ENCODE measurements at places on chromosomes 11 and 22.

- peak; percentile 53 for DNase-seq
These were observed 11.3 kb upstream of the OMP start for GRCh38 chr11:77091146-77091940.

DNA sequence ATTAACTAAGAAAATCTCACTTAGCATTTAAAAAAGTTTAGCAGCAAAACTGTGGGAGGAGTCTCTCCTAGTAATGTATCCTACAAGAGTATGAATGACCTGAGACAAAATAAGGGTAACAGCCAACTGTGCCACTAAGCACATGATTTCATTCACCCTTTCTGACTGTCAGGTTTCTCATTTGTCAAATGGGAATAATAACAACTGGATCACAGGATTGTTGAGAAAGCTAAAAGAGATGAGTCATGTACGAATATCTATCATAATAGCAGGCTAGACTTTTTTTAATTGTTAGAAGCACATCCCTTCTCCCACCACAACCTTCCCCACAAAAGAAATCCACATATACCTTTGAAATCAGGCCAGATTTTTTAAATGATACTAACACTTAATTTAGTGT, 39.5 kb downstream of the MTMR2 start:
- no peak for DNase-seq

- no peak for DNase-seq
These were observed 54.6 kb downstream of the CTSC start for GRCh38 chr11:88282747-88283515.

DNA sequence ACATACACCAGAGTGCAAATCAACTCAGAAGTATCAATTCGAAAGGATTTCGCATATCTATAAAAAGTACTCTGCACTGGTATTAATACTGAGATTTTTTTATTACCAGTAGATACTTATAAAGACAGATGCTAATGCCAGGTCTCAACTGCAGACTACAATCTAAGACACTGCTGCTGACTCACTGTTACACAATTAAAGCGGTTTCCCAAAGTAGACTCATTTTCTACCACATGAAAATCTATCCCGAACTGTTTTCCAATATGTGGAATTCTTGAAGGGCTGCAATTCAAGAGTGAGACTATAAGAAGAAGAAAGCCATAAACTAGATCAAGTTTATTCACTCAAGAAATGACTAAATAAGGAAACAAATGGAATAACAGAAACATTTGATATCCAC, 57.2 kb upstream of the ARHGAP32 start:
- DNase-seq = peak; percentile 54

DNA sequence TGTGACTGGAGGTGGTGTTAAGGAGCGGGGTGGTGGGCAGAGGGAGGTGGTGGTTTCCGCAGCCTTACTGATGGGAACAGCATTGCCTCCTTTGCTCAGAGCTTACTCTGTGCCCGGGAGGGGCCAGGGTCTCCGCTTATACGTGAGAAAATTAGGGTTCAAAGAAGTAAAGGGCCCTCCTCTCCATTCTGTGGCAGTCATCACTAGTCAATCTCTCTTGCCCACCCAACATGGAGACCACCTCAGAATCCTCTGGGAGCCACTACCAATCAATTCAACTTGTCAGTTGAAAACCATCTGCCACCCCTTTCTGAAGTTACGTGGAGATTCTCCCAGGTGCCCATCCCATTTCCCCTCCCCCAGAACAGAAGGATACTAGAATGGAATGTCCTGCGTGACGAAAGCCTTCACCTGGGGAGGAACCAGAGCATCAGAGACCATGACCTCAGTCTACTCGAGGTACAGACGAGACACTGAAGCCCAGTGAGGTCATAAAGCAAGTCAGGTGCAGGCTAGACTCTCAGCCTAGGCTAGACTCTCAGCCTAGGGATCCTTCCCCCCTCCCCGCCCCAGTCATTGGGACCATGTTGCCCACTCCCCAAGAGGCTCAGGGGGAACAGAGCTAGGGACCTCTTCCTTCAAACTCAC, 2.0 kb downstream of the SELENOM start:
- DNase-seq = no peak

DNA sequence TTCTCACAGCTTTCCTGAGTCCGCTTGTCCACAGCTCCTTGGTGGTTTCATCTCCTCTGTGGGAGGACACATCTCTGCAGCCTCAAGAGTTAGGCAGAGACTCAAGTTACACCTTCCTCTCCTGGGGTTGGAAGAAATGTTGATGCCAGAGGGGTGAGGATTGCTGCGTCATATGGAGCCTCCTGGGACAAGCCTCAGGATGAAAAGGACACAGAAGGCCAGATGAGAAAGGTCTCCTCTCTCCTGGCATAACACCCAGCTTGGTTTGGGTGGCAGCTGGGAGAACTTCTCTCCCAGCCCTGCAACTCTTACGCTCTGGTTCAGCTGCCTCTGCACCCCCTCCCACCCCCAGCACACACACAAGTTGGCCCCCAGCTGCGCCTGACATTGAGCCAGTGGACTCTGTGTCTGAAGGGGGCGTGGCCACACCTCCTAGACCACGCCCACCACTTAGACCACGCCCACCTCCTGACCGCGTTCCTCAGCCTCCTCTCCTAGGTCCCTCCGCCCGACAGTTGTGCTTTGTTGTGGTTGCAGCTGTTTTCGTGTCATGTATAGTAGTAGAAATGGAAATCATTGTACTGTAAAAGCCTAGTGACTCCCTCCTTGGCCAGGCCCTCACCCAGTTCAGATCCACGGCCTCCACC, 11.7 kb downstream of the RASD2 start:
- no peak for DNase-seq

- no peak for DNase-seq
These were observed 97.7 kb downstream of the LARGE2 start for GRCh38 chr11:46020084-46020599.

- no peak for DNase-seq
These were observed 2.3 kb upstream of the CCDC88B start for GRCh38 chr11:64337538-64338249.

DNA sequence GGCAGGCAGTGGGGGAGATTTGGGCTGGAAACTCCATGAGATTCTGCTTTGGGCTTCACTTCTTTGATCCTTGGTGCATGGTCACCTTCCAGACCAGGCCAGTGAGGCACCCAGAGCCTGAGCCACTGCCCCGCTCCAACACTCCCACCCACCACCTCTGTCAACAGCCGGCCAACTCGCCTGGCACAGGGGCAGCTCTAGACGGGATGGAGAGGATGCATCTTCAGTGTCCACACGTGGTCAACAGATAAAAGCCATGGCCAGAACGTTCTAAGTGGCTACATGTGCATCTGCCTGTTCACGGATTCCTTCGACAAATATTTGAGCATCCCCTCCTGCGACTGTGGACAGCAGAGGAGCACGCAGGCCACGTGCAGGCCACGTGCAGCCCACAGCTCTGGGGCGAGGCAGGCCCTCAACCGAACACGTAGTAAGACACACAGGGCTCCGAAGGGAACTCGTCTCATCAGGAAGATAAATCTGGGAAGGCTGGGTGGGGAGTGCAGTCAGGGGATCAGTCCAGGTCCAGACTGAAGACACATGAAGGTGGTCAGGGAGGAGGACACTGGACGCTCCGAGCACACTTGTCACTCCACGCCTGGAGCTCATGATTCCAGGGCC, 1.2 kb downstream of the LRRC56 start:
- no peak for DNase-seq

DNA sequence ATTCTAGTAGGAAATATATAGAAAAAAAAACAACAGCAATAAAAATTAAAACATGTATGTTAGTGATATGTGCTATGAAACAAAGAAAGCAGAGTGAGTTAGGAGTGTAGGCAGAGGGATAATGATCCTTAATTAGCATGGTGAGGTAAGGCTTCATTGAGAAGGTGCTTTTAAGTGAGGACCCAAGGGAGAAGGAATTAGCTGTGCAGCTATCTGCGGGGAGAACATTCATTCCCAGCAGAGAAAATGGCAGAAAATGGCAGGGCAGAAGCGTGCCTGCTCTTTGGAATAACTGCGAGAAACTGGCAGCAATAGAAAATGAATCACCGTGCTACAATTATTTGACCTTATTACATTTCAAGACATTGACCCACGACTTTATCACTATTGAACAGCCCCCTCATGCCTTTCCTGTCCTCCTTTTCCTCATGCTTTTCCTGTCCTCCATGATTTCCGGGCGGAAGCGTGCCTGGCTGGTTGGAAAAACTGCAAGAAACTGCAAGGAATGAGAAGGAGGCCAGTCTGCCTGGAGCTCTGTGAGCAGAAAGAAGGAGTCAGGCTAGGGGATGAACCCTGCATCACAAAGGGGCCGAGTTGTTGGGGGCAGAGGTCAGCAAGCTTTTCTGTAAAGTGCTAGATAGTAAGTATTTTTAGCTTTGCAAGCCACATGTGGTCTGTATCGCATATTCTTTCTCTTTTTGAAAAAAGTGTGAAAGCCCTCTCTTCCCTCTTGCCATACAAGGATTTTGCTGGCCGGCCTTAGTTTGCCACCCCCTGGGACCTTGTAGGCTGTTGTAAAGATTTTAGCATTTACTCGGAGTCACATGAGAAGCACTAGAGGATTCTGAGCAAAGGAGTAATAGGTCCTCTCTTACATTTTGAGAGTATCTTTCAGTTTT, 37.1 kb upstream of the SWAP70 start:
- no peak for DNase-seq

DNA sequence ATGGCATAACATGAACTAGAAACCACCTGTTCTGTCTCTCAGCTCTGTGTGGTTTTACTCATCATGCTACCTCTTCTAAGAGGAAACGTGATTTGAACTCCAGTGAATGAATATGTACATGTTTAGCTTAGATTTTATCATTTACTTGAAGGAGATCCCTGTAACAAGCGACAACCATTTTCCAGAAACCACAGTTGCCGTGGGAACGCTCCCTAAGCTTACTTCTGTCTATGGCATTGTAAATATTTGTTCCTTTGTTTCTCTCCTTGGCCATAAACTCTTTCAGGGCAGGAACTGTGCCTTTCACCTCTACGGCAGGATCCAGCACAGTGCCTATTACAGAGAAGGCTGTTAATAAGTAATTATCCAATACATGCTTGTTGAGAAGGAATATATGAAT, 17.1 kb upstream of the TPH1 start:
- DNase-seq = no peak

GRCh38 chr22:24437741-24438328, 10.4 kb downstream of the ADORA2A start:
- no peak for DNase-seq

GRCh38 chr11:128964463-128964930, 21.8 kb upstream of the TP53AIP1 start:
- no peak for DNase-seq

GRCh38 chr11:96095884-96096303, 172.0 kb upstream of the MTMR2 start:
- DNase-seq = no peak

DNA sequence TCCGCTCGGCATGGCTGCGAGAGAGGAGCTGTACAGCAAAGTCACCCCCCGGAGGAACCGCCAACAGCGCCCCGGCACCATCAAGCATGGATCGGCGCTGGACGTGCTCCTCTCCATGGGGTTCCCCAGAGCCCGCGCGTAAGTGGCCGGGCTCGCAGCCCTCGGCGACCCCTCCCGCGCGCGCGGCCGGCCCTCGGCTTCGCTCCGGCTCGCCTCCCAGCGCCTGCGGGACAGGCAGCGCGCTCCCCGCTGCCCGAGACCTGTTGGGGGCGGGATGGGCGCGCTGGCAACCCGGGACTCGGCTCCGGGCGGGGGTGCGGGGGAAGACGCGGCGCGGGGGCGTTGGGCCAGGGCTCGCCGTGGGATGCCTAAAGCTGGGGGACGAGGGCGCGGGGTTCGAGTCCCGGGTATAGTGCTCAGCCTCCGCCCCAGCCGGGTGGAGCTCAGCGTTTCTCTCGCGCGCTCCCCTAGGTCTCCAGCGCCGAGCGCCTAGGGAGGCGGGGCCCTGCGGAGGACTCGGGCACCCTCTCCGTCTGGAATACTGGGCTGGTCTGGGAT, 630 bp downstream of the UBASH3B start:
- DNase-seq = peak; percentile 32

DNA sequence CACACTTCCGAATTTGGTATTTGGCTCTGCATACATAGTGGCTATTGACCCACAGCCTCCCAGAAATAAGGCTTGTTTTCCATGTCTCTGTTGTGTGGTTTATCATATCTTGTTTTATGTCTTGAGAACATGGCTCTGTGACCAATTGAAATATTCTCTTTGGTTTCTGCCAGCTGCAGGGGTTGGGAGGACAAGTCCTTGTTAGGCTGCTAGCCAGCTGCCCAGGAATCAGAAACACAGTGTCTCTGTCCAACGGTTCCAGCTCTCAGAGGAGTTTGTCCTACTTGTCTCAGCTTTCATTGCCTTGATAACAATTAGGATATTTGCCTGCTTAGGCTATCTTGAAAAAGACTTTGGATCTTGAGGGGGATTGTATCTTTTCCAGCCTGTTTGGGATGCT, 6.0 kb upstream of the SLC7A4 start:
- no peak for DNase-seq

GRCh38 chr22:28715611-28716010, 26.0 kb downstream of the CHEK2 start:
- no peak for DNase-seq

GRCh38 chr11:118353084-118353710, 6.2 kb upstream of the UBE4A start:
- DNase-seq = no peak

DNA sequence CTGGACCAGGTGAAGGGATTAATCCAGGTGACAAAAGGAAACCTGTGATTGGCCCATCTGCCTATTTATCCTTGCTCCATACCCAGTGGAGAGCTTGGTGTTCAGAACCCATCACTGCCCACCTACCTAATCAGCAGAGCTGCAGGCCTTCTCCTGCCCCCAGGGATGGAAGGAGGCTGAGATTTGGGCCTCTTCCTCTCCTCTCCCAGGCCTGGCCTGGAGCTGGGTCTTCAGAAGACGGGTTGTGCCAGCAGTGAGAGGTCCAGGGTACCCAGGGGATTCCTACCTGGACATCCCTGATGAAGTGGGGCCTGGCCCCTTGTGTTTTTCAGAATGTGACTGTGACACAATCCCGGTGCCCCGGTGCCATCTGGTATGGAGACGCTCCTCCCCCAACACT, 80.3 kb upstream of the MYOD1 start:
- no peak for DNase-seq

GRCh38 chr22:46867106-46867505, 104.7 kb downstream of the TBC1D22A start:
- DNase-seq = no peak

All from putamen (tissue), 1 donor.